ENCODE measurements at places on chromosomes 7 and 10.

- no peak for DNase-seq
These were observed 34.8 kb downstream of the ZMIZ1 start for GRCh38 chr10:79103585-79103984.

- no peak for DNase-seq
These were observed 81.4 kb downstream of the VIPR2 start for GRCh38 chr7:159063046-159063840.

- no peak for DNase-seq
These were observed 37.5 kb upstream of the TPK1 start for GRCh38 chr7:144873316-144873845.

- no peak for DNase-seq
These were observed 2.7 kb upstream of the JCAD start for GRCh38 chr10:30062090-30062489.

- no peak for DNase-seq
These were observed 1.3 kb downstream of the INPP5A start for GRCh38 chr10:132538790-132539421.

DNA sequence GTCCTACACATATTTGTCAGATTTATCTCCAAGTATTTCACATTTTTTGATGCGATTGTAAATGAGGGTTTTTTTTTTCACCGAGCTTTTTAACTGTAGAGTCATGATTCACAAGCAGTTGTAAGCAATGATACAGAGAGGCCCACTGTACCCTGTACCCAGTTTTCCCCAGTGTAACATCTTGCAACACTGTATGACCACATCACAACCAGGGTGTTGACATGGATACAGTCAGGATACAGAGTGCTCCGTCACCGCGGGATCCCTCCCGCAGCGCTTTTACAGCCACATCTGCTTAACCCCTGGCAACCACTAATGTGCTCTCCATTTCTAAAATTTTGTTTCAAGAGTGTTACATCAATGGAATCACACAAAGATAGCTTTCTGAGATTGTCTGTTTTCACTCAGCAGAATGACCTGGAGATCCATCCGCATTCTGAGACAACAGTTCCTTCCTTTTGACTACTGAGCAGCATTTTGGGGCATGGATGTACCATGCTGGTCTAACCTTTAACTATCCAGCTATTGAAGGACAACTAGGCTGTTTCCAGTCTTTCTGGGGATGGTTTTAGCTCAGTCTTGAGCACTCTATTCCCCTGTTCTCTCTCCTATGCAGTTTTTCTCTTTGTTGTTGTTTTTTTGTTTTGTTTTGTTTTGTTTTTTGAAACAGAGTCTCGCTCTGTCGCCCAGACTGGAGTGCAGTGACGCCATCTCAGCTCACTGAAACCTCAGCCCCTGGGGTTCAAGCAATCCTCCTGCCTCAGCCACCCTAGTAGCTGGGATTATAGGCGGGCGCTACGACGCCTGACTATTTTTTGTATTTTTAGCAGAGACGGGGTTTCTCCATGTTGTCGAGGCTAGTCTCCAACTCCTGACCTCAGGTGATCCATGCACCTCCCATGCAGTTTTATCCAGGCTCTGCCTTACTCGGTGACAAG is 25.9 kb downstream of the GPRIN2 start:
- DNase-seq: no peak

DNA sequence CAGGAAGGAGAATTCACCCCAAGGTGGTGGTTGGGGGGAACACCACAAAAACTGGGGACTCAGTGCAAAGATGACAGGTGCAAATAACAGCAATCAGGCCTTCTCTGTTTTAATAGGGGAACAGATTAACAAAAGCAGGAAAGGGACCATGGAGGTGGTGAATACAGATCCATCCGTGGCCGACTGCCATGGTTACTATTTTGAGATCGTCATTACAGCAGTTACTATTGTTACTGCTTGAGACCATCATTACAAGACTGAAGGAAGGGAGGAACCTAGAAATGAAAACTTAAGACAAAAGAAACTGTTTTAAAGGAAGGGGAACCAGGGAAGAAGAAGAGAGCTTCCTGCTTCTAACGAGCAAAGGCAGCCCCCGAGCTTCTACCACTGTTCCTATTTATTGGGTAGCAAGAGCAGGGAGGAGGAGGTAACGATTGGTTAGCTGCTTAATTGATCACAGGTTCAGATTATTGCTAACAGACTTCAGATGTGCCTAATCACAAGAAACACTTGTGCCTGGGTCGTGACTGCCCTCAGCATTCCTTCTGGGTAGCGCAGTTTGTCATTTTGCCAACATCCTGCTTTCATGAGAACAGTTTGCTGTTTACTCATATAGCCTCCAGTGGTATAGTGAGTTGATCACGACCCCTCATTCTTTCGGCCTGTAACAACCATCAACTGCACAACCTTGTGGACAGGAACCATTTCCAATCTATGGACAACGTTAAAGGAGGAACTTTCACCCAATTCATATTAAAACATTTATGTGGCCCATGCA is 216.3 kb downstream of the CHCHD3 start:
- no peak for DNase-seq

- no peak for DNase-seq
These were observed 42.4 kb upstream of the AGBL3 start for GRCh38 chr7:134943785-134944400.

DNA sequence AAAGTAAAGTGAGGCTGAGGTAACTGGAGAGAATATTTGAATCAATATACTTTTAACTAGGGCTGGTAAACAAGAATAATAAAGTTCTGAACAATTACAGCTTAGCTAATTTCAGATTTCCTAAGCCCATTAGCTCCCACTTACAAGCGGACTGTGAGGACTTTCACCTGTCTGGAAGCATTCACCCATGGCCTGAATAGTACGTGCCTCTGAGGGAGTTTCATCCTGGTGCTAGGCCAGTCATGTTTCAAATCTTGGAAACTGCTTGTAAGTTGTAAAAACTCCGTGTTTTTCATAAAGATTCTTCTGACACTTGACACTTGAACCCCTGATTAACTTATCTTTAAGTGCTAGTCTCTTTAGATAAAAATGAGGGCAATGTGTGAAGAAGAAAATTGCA is 975.2 kb upstream of the GHITM start:
- DNase-seq: no peak

DNA sequence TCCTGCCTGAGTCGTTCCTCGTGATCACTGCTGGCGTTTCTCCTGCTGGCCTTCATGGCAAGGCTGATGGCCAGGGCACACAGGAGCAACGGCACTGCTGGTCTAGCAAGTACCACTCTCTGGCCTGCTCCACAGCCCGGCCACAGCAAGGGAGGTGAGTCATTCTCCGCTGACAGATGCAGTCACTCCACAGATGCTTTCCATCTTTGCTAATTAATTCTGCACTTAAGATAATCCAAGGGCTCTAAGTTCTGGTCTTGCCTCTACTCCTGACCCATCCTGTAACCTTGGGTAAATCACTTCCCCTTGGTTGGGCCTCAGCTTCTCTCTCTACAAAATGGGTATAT is 244.4 kb downstream of the RPS24 start:
- no peak for DNase-seq

DNA sequence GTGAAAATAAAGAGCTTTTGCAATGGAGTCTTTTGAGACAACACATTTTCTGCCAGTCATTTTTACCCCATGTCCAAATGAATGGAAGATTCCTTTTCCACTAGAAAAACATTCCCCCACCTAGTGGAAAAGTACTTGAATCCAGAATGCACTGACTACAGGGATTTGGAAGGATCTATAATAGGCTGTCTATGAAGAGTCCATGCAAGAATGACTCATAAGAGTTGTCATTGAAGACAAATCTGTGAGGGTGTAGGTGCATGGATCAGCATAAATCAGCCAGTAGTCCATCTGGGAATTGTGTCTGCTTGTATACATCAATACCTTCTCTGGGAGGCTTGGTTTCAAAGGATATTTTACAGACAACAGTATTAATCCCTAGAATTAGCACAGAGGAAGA is 32.5 kb upstream of the TRUB1 start:
- no peak for DNase-seq

DNA sequence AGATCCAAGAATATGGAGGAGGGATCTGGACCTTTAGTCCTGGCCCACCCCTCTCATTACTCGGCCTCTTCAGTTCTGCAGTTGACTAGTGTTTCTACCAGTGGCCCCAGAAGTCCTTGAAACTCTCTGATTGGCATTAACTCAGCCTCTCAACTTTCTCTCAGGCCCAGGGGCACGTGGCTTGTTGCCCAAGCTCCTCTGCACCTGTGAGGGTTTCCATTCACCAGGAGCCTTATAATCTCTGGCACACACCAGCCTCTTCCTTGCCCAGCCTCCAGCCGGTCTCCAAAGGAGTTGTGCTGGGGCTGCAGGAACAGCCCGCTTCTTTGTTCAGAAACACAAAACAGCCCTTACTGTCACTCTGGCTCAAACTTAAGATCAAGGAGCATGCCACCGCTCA is 47.6 kb upstream of the ZPBP start:
- no peak for DNase-seq

GRCh38 chr10:82284180-82284579 is 409.2 kb downstream of the NRG3 start:
- DNase-seq: no peak

DNA sequence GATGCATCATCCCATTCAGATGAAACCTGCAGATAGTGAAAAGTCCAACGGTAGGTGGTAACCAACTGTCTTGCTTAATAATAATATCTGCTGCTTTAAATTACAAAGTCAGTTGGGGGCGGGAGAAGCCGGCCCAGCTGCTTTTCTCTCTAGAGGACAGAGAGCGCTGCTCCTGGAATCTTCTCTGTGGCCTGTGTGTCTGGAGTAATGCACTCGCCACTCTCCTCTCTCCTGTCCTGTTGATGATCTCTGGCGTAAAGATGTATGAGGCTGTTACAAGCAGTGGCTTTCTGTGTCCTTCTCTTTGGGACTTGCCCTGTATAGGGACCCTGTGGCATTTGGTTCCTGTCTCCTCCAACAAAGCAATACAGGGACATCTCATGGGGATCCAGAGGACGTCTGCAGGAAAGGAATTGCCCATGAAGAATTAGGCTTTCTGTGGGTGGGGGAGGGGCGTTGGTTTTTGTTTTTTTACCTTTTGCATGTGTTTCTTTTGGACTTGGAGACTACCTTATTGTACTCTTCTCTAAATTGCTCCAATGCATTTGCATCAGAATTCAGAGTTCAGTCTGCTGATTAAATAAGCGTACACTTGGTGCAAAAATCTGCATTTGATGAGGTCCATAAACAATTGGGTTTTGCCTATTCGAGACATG is 231.6 kb downstream of the CELF2 start:
- no peak for DNase-seq

DNA sequence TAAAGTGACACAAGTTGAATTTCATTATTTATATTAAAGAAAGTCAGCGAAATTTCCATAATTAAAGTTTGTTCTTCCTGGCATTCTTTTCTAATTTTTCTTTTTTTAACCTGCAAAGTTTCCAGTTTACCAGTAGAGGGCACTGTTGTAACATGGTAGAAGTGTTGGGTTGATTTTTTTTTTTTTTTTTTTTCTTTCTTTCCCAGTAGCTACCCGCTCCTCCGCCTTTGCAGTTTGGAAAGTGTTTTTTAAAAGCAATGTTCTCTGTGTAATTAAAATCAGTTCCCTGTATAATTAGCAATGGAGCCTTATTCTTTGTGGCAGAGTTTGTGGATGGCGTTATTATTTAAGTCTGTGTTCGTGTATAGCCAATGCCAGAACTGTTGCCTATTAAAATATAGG is 53.7 kb downstream of the TAF3 start:
- no peak for DNase-seq

- no peak for DNase-seq
These were observed 48.6 kb upstream of the ADO start for GRCh38 chr10:62755662-62756653.

DNA sequence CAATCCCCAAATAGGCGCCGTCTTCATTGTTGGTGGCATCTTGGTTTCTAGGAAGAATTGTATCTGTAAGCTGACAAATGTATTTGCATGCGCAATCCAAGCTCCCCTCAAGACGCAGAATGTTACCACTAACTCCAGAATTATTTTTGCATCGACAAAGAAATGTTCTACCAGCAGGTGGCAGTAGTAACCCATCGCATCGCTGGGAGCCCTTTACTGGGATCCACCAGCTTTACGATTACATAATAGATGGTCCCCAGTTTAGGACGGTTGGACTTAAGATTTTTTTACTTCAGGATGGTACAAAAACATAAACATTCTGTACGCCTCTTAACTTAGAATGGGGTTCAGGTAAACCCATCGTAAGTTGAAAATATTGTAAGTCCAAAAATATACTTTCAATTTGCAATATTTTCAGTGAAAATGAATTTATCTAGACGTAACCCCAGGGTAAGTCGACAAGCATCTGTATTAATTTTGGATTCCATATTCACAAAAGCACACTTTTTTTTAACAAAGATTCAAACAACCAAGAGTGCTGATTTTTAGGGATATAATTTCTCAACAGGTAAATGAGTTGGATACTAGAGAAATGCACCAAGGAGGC is 114.0 kb upstream of the COBL start:
- peak; percentile 8 for DNase-seq

DNA sequence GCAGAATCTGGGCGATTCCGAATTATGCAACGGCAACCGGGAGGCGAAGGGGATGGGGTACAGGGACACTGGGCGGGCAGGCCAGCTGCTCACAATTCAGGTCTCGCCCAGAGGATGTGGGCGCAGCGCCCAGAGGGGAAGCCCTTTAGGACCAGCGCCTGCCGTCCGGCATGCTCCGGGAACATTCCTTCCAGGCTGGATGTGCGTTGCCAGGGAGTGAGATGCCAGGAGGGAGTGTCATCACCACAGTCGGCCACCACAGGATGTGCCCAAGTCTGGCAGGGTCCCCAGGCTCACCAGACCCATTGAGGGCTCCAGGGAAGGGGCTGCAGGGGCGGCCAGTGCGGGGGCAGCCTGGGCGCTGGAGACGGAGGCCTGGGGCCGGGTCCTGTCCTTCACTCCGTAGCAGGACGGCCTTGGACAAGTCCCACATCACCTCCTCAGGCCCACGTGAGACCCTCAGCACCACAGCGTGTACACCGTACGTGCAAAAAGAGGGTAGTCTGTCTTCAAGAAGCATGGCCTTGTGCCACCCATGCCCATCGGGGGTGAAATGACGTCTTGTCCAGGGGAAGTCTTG is 63.9 kb downstream of the FOXL3 start:
- DNase-seq: no peak

DNA sequence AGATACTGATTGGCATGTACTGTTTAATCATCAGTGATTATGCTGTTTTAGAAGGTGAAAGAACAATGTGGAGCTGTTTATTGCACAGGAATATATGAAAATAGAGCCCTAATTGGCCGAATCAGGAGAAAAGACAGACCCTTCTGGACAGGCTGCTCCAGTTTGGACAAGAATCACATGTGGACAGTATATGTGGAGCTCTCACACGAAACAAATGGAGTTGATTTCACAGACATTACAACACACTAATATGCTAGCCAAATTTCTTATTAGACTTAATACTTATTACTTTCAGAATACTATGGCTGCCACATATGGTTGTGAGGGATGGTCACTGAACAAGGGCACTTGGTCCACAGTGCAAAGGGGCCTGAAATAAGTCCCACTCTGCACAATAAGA is 15.5 kb downstream of the TWIST1 start:
- DNase-seq: no peak

DNA sequence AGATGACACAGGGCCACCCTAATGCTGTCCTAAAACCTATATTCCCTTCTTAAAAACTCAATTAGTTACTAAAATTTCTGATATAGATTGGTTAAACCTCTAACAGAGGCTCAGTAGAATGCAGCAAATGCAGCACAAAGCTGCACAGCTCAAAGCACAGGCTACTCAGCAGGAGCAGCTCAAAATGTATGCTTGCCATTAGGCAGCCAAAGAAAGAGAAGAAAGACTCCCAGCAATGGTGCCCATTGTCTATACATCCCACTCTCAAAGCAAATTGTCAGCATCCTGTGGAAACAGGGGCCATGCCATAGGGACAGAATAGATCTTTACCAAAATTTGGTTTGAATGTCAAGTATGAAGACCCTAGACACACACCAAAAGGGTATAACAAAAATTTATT is 73.5 kb downstream of the TFPI2 start:
- DNase-seq: no peak

- no peak for DNase-seq
These were observed 12.7 kb downstream of the FAM241B start for GRCh38 chr10:69642747-69643146.
